ENCODE measurements at places on chromosomes 4 and X.

DNA sequence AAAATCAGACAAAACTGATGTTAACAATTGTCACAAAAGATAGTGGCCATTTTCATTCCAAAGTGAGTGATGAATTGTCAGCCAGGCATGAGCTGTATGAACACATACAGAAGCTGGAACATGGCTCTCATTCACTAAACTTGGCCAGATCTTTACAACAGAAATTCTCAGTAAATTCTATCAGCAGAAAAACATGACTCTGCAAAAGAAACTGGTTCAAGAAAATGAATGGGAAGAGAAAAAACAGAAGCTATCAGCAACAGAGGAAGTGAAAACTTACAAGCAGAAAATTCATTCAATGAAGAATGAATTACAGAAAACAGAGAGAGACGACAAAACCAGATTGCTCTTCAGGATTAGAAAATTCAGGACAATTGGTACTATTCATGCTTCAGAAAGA lies 249.6 kb downstream of the COL25A1 start:
- no peak for DNase-seq

- DNase-seq, result no peak
Observed at GRCh38 chr4:15592799-15593198, 62.4 kb downstream of the FBXL5 start.

DNA sequence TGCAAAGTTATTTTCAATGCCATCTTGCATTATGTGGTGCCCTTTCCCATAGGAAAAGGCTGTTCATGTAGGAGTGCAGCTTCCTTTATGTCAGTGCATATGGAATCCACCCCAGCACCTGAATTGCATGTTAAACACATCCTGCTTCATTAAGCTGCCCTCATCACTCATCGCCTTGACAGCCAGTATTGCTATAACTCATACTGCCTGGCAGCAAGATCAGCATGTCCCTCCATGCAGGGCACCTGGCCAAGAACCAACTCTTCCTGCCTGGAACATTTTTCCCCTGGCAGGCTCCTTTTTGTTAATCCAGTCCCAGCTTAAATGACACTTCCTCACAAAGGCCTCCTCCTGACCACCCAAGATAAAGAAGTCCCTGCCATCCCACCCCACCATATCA lies 23.5 kb upstream of the CA5B start:
- peak; percentile 50 for DNase-seq

GRCh38 chr4:23920716-23921446 lies 31.0 kb upstream of the PPARGC1A start:
- DNase-seq, result no peak

GRCh38 chr4:35966566-35966965 lies 277.7 kb downstream of the ARAP2 start:
- no peak for DNase-seq

DNA sequence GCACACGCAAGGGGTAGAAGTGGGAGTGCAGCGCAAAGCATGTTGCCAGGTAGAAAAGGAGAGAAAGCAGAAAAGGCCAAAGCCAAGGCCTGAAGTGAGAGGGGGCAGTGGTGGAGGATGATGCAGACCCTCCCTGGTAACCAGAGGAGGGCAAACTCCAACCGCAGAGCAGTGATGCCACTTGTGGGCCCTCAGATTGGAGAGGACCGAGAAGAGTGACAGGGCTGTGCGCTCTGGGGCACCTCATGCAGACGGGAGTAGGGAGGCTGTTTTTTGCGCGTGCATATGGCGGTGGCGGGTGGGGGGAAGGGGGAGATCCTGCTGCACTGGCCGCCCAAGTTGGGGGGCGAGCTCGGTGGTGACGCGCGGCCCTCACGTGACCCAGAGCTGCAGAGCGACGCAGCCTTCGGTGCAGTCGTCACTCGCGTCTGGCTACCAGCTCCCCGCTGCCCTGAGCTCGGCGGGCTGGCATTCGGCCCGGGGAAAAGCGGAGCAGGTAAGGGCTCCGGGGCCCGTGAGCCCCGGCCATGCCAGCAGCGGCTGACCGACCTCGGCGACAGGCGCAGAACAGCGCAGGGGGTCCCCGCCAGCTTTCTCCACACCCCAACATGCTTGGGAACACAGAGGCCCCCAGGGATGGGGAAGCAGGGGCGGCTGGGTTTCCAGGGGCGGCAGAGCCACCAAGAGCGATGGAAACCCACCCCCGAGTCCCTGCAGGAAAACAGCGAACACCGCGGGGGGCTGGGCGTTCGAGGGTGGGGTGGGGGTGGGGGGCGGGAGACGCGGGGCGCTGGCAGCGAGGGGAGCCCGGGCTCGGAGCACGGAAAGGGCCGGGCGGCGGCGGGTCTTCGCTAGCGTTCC lies at the start of gene BEX3:
Gene BEX3 (plus strand): TSS at position 421 of the 861 bp plus-strand sequence. CDS start 984 bp downstream, outside the sequence.
- no peak for DNase-seq

DNA sequence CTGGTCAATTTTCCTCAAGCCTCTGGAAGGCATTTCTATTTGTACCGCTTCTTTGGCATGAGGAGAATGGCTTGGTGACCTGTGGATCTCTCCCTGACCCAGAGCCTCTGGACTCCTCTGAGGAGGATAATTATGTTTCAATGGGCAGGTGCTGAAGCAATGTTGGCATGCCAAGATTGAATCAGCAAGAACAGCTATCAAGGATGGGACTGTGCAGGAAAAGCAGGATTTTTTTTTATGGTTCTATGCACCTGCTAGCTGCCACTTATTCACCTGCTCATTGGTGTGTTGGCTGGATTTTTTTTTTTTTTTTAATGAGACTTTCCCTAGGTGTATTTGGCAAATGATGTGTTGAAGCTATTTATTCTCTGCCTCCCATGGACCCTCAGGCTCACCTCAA lies 821.2 kb downstream of the RPA4 start:
- DNase-seq, result no peak

DNA sequence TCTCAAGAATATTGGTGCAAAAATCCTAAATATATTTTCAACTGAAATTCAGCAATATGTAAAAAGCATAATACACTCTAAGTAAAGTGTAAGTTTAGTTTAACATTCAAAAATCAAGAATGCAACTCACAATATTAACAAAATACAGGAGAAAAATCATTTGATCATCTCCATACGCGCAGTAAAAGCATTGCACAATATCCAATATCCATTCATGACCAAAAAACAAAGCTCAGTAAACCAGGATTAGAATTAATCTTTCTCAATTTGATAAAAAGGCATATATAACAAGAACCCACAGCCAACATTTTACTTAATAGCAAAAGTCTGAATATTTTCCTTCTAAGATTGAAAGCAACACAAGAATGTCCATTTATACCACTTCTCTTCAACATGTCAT lies 48.3 kb upstream of the C4orf54 start:
- no peak for DNase-seq

- no peak for DNase-seq
Observed at GRCh38 chr4:3387154-3387942, 54.4 kb upstream of the HGFAC start.

DNA sequence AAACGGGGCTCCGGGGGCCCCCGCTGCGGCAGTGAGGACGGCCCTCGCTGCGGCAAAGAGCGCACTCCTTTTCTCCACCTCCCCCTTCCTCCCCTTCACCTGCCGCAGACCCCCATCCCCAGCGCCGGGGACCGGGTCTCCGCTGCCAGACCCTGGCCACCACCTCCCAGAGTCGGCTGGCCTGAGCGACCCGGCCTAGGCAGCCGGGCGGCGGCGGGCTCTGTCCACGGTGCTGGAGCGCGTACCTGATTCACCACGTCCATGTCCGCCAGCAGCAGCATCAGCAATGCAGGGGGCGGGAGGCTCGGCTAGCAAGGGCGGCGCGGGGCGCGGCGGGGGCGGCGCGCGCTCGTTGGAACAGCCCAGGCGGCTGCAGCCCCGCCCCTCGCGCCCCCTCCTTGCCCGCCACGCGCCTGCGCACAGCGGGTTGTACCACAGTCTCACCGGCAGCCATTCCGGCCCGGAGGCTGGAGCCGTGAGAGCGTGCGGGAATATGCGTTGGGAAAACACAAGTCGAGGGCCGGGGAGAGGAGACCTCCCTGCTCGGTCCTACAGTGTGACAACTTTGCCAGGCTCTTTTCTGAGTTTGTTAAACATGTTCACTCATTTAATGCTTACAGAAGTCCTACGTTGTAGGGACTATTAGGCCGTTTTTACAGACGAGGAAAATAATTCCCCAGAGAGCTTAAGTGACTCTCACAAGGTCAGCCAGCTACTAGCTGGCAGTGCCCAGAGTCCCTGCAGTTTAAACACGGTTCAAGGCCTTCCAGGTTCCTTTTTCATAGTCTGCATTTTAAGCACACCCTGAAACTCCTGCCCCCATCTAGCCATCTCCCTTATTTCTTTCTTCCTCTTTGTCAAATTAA lies at the start of gene SYP:
Gene SYP (minus strand): TSS at position 288 of the 866 bp plus-strand sequence. CDS start 7 bp downstream, at position 281.
- peak; percentile 62 for DNase-seq

DNA sequence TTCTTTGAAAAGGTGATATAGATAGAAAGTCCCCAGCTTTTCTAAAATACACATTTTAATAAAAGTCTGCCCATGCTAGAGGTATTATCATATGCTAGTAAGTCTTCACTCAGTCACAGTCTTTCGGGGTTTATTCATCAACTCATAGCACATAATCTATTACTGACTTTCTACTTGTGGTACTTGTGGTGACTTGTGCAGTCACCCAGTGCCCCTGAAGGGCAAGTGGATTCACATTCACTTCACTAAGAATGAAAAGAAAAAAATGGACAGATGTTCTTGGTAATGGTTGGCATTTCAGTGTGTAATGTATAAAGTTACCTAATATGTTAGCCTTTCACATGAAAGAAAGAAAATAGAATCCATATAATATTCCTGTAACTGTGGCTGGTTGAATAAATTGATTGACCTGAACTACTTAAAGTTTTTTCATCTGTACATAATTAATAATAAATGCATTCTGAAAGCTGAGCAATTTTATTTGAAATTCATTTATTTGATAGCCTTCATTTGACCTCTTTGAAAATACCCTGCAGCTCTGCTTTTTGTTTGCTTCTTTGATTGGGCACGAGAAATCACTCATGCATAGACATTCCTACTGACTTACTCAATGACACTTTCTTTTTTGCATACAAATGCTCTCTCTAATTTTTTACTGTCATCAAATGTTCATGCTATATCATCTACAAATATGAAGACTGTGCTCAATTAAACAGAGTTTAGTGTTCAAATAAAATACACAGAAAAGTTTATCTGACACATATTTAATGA lies 39.5 kb upstream of the ZNF330 start:
- DNase-seq, result no peak

DNA sequence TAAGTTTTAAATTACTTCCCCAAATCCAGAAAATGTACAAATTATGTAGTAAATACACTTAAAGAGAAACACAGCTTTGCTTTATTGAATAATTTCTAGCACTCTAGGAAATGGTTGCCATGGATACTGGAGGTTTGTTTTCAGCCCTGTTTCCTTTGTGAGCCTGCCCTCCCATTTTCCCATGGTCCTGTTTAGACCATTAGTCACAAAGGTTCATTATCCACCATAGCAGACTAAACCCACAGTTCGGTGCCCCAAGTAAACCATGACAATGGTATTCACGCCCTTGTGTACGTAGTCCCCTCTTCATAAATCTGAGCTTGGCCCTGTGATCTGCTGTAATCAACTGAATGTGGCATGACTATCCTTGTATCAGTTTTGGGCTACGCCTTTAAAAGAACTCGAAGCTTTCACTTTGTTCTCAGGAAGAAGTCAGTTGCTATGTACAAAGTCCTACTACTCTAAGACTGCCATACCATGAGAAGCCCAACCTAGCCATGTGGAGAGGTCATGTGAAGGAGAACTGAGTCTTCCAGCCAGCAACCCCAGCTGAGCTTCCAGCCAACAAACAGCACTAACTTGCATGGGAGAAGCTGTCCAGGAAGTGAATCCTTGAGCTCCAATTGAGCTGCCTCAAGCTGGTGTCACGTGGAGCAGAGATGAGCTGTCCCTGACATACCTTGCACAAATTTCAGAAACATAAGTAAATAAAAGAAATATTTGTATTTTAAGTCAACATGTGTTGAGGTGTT lies 300.4 kb downstream of the LDB2 start:
- no peak for DNase-seq

DNA sequence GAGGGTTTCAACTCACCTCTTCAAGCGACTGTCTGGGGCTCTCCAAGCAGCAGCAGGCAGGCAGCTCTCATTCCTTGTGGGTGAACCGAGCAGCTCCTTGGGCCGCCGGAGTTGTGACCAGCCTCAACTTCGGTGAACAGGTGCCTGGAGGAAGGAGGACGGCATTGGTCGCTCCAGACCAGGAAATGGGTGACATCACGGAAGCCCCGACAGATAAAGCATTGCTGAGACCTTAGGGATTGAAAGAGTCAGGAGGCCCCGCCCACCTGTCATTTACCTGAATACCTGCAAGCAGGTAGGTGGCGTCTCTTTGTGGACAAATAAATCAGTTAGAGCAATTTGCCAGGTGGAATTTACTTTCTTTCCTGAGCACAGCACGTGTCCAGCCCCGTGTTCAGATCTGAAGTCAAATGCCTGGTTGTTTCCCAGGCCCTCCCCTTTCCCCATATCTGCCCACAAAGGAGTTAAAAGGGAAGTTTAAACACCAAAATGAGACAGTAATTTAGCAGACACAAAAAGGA lies at the start of gene LNX1:
Gene LNX1 (minus strand): TSS at position 115 of the 521 bp plus-strand sequence. CDS start 17,484 bp downstream, outside the sequence.
- DNase-seq, result peak; percentile 95

DNA sequence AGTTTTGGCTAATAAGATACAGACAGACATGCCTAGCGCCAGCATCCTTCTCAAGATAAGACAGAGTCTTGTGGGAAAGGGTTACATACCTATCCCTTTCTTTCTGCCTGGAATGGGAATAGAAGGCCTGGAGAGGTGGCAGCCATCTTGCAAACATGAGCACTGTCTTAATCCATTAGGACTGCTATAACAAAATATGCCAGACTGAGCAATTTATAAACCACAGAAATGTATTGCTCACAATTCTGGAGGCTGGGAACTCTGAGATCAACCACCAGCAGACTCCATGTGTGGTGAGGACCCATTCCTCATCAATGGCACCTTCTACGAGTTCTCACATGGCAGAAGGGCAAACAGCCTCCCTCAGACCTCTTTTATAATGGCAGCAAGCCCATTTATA lies 26.5 kb upstream of the NEIL3 start:
- DNase-seq, result no peak

GRCh38 chr4:144645631-144646522 lies at the start of gene HHIP:
Gene HHIP, plus strand, starts transcription at chr4:144646156. Its CDS starts 520 bp downstream, at chr4:144646676.
- DNase-seq, result no peak

DNA sequence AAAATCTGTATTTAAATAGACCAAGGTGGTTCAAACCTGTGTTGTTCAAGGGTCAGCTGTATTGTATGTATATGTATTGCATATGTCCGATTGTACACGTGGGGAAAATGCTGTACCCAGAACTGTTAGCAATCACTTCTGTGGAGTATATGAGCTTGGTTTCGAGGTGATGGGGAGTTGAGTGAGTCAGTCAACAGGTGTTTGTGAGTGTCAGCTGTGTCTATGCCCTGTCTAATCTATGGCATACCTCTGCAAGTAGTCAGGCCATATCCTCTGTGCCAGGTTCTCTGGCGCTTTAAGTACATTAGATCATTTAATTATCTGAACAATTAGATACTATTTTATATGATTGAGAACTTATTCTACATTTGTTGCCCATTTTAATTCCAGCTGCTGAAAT lies 7.4 kb downstream of the ZRSR2 start:
- no peak for DNase-seq

- no peak for DNase-seq
Observed at GRCh38 chrX:12972243-12972642, 2.7 kb upstream of the TMSB4X start.

GRCh38 chrX:109785053-109785452 lies 52.0 kb upstream of the ACSL4 start:
- no peak for DNase-seq
